Hippocampal formation (tissue), 2 donors: ENCODE measurements at places on chromosomes 6 and 20.

DNA sequence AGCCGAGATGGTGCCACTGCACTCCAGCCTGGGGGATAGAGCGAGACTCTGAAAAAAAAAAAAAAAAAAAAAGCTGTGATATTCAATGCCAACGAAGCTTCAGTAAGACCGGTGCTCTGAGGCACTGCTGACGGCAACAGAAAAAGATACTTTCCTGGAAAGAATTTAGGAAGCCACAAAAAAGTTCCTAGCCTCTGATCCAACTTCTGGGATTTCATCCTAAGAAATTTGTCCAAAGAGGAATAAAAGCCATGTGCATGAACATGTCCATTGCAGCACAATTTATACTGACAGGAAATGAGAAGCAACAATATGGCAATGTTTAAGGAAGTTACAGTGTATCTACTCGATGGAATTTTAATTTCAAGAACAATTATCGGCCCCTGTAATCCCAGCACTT lies 24.5 kb upstream of the CARMIL1 start:
- DNase-seq: no peak

- no peak for DNase-seq
Measured at GRCh38 chr6:142440600-142441293, 138.9 kb downstream of the ADGRG6 start.

DNA sequence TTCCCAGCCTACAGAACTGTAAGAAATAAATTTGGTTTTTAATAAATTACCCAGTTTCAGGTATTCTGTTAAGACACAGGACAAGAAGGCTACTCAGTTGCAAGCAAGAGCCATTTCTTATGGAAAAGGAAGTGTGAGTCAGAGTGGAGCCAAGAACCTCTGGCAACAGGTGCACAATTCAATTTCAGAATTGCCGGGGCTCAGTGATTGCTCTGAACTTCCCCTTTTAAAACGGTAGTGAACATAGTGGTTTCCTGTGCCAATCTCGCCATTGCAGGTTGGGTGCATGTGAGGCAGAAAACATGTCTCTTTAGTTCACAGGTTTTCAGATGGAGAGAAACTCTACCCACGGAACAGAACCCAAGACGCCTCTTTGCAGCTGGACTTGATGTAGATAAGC lies 16.4 kb downstream of the PIGT start:
- DNase-seq: no peak

- DNase-seq: peak; percentile 86
Measured at GRCh38 chr20:31570735-31571617, 34.1 kb upstream of the ID1 start.

DNA sequence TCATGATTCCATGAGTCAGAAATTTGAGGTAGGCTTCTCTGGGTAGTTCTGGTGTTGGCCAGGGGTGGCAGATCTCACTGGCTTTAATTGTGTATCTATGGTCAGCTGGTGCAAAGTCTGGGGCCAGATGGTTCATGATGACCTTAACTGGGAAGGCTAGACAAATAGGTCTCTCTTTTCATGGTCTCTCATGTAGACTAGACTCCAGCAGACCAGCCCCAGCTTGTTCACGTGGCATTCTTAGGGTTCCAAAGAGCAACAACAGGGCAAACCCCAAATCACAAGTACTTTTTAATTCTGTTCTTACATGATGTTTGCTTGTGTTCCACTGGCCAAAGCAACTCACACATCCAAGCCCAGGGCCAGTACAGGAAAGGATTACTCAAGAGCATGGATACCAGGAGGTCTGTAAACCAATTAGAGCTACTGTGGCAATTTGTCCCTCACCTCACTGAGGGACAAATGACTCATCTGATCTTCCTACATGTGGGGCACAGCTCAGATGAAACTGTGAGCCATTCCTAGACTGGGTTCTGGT lies 79.5 kb upstream of the PBOV1 start:
- no peak for DNase-seq

GRCh38 chr6:3571250-3571681 lies 114.4 kb upstream of the SLC22A23 start:
- no peak for DNase-seq

DNA sequence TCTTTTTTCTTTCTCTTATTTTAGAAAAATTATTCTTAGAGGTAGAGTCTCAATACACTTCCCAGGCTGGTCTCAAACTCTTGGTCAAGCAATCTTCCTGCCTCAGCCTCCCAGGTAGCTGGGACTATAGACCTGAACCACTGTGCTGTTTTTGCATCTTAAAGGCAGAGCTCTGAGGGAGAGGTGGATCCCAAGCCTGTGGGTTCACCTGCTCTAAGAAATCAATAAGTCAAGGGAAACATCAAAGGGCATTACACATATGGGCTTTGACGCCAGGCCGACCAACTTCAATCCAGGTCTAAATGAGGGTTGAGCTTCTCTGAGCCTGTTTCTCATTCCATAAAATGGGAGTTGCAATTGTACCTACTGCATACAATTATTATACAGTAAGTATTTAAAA lies 223.9 kb downstream of the LY86 start:
- DNase-seq: no peak

- DNase-seq: no peak
Measured at GRCh38 chr20:8587810-8588209, 455.7 kb downstream of the PLCB1 start.
